ENCODE measurements at places on chromosomes 2 and 18.

- no peak for DNase-seq
These were observed 84.4 kb upstream of the DYNAP start for GRCh38 chr18:54506516-54507261.

DNA sequence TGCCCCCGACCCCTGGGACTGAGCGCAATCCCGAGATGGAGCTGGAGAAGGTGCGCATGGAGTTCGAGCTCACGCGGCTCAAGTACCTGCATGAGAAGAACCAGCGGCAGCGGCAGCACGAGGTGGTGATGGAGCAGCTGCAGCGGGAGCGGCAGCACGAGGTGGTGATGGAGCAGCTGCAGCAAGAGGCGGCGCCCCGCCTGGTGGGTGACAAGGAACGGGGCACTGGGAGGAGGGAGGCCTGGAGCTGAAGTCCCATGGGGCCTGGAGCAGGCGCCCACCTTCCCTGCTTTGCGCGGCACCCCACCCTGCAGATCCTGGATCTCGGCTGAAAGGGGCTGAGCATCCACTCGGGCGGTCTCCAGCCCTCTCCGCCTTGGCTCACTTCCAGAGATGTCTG lies 1.2 kb downstream of the TMEM247 start:
- no peak for DNase-seq

GRCh38 chr2:42281416-42282081 lies 79.5 kb downstream of the COX7A2L start:
- DNase-seq = no peak

GRCh38 chr2:102166189-102166845 lies 20.5 kb upstream of the IL1RL2 start:
- peak; percentile 75 for DNase-seq

DNA sequence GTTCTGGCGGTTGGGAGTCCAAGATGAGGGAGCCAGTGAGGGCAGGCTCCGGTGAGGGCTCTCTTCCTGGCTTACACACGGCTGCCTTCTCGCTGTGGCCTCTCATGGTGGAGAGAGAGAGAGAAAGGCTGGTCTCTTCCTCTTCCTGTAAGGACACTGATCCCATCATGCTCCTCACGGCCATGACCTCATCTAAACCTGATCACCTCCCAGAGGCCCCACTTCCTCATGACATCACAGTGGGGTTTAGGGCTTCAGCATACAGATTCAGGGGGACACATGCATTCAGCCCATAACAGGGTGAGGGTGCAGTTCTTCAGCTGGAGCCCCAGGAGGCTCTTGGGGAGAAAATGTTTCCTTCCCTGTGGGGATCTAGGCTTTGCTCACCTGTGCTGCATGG lies 29.2 kb downstream of the AGAP1 start:
- peak; percentile 27 for DNase-seq
